Activated CD4-positive, alpha-beta memory T cell treated with anti-CD3 and anti-CD28 coated beads for 36 hours (primary cell): ENCODE measurements at places on chromosomes 7 and 10. TPM values are rescaled to one million over a fixed set of nuclear protein-coding genes. Genes with fewer than 3 reads are reported as not detected.
A peak's percentile ranks its signal among the peaks of the same experiment; 100 is the strongest.

DNA sequence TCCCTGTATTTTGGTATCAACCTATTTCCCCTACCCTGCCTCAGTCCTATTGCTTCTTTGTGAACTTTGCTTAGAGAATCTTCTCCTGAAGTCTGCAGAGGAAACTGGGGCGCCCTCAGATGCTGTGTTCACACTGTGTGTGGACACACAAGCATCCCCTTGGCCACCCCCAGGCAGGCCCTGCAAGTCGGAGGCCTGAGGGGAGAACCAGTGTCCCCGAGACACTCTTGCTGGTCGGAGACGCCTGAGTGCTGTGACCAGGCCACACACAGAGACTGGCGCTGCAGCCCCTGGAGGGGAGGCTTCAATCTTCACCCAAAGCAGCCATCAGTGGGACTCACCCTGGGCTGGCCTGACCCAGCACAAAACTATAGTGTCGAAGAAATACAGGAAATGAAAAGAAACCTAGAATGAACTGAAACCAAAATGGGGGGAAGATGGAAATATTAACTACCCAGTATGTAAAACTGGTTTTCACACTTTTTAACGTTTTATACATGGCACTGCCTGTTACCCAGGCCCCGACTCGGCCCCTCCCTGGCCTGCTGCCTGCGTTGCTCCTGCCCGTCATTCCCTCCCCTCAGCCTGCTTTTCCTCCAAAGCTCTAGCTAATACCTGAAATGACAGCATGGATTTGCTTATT lies 48.4 kb upstream of the FAM20C start:
- DNase-seq, result no peak

DNA sequence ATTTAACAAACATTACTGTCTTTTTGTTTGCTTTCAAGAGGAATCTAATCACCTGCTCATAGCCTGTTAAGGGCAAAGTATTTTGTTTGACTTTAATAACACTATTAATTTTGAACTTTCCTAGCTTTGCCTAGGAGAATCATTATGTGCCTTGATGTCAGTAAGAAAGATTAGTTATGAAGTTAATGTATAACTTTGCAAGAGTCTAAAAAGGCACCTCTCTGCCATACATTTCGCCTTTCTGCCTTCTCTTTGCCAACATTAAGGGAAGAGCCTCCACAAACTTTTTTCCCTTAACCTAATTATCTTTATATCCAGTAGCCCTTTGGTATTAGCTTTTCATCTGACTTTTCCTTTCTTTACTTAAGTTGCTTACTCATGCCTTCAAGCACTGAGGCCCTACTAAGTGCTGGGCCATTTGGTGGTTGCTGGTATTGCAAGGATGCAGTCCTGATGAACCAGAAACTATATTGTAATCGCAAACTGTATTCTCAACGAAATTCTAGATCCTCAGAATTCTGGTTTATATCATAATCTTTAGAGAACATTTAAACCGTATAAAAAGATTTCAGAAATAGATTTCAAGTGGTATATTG lies 108.5 kb downstream of the SND1 start:
- no peak for DNase-seq

- peak; percentile 43 for DNase-seq
These were observed 2.7 kb downstream of the OGDH start for GRCh38 chr7:44608916-44609648.

DNA sequence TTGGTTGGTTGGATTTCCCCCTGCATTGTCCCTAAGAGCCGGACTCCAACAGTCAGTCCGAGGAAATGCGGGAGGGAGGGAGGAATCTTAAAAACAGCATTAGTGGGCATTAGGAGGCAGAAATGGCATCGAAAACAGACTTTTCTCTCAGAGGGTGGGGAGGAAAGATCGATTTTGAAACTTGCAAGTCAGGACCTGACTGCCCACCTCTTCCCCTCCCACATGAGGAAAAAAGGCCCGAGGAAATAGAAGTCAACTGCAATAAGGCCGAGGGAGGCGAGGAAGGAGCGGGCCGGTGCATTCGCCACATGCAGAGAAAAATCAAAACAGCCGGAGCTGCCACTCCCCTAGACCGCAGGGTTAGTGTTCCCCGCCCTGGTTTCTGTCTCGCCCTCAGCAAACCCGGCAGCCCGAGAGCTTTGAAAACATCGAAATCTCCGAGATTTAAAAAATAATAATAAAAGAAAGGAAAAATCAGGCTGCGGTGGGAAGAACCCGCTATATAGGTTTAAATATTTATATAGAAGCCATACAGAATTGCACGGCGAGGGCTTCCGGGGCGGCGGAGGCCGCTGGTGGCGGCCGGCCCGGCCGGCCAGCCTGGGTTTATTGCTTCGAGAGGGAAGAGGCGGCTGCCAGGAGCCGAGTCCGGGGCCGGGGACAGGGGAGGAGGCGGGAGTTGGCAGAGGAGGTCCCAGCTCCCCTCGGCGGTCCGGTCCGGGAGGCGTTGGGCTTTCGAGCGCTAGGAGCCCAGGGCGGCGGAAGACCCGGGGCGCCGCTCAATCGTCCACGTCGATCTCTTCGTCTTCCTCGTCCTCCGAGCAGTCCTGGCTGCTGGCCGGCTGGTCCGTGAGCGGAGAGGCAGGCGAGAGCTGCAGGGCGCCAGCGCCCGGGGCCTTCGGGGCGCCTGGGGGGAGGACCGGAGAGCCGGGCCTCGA lies 2.5 kb downstream of the LBX1 start:
- peak; percentile 34 for DNase-seq

- DNase-seq, result no peak
These were observed 16.9 kb upstream of the ATP6V0A4 start for GRCh38 chr7:138814816-138815332.

DNA sequence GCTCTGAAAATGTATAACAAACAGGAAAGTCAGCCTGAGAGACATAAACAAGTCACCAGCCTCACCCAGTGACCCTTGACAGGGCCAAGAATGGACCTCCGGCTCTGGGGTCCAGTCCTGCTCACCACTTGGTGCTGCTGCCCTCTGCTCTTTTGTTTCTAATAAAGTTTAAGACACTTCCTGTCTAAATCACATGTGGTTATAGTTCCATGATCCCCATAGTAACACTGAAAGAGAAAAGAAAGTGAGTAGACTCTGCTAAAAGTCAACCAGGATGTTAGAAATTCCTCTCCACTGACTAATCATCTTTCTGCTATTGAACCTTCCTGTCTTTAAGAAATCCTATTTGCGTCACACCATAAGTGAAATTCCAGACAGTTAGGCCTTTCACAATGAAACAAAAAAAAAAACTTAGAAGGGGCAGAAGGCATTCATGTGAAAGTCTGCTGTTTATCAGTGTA lies 179.2 kb upstream of the BET1 start:
- no peak for DNase-seq

DNA sequence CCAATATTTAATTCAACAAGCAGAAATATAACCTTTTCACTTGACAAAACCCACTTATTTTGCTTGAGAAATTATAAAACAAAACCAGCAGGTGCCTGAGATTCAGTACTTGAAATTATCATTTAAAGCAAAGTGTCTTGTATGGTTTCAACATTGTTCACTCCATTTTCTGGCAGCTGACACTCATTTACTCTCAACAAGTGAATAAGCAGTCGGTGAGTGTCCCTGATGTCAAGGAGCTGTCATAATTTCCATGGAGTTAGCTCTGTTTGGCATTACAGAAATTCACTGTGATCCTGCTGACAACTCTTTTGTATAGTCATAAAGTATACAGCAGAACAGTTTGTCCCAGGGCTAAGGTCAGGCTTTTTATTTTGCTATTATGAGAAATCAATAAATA lies 490.0 kb downstream of the CNTNAP2 start:
- DNase-seq, result no peak

GRCh38 chr7:34131371-34131770 lies 226.0 kb downstream of the BMPER start:
- no peak for DNase-seq

Gene LIPJ
- not detected for total RNA-seq

Gene UCMA
- total RNA-seq, result not detected
